Esophagus mucosa (tissue), 1 donor: ENCODE measurements at places on chromosomes 2 and 18. TPM values are rescaled to one million over a fixed set of nuclear protein-coding genes. Genes with fewer than 3 reads are reported as not detected.

GRCh38 chr2:96832754-96833507 lies 10.9 kb downstream of the ANKRD23 start:
- peak; percentile 41 for ATAC-seq

DNA sequence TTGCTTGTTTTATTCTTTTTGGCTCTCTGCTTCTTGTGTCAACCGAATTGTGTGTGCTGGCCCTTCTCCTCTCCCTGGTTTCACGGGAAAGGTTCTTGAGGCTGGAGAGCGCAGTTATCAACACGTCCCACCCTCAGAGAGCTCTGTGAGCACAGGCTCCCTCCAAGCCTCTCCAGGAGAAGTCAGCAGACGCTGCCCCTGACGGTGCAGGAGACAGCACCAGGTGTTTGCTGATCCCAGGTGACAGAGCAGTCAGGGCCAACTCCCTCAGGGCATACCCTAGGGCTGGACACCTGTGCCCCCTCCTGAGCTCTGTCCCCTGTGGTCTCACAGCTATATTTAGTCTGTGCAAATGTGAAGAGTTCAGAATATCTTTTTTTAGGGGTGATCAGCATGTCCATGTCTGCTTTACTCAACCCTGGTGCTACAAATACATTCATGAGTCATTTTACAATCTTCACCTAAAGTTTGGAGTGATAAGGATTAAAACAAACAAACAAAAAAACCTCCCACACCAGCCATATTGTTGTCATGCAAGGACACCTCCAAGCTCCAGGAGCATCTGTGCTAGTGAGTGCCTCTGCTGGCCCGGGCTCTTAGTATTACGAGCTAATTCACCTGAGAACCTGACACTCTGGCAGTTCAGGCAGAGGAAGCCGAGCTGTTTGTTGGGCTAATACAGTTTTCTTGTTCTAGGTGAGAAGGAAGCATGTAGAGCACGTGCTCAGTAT lies 65.9 kb upstream of the TMEM200C start:
- no peak for ATAC-seq

GRCh38 chr2:134630504-134631159 lies 88.2 kb downstream of the TMEM163 start:
- ATAC-seq: no peak

DNA sequence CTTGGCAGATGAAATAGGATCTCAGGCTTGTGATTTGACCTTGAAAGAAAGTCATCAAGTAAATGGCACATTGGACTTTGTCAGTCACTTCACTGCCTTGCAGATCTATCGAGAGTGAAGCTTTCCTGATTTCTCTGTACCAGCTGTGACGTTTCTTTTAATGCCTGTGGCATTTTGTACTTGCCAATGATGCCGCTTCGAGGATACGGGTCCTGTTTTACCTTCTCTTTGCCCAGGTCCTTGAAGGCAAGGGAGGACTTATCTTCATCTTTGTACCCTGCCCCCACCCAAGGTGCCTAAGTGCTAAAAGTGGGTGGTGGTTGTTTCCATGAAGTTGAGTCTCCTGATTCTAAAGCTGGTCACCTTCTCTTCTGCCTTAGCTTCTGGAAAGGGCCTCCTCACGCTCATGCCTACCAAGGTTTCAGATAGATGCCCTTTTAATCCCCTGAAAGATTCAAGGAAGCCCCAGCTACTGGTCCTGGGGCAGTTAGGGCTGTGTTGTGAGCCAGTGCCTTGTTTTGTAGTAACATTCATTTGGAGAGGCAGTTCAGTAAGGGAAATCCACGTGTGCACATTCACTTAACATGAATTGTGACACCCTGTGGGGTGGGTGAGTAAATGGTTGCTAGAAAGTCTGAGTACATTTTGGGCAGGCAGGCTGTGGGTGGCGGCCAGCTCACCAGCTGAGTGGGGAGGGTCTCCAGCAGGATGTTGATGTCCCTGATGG lies 6.1 kb downstream of the LBH start:
- no peak for ATAC-seq

GRCh38 chr2:147320146-147320545 lies 524.7 kb upstream of the ACVR2A start:
- ATAC-seq: no peak

- no peak for ATAC-seq
Measured at GRCh38 chr2:182548031-182548950, 121.5 kb upstream of the PDE1A start.

DNA sequence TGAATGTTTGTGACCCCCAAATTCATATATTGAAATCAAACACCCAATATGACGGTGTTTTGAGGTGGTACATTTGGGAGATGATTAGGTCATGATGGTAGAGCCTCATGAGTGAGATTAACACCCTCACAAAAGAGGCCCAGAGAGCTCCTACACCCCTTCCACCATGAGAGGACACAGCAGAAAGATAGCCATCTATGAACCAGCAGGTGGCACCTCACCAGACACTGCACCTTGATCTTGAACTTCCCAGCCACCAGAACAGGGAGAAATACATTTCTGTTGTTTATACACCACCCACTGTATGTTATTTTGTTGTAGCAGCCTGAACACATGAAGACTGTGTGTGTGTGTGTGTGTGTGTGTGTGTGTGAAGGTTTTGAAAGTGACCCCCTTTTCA lies 58.1 kb downstream of the ST3GAL5 start:
- ATAC-seq: peak; percentile 41

- ATAC-seq: peak; percentile 24
Measured at GRCh38 chr18:58847383-58848071, 17.1 kb upstream of the ZNF532 start.

- ATAC-seq: no peak
Measured at GRCh38 chr2:191029280-191029950, 15.4 kb upstream of the STAT1 start.

- ATAC-seq: no peak
Measured at GRCh38 chr2:37457401-37457901, 113.0 kb downstream of the QPCT start.

DNA sequence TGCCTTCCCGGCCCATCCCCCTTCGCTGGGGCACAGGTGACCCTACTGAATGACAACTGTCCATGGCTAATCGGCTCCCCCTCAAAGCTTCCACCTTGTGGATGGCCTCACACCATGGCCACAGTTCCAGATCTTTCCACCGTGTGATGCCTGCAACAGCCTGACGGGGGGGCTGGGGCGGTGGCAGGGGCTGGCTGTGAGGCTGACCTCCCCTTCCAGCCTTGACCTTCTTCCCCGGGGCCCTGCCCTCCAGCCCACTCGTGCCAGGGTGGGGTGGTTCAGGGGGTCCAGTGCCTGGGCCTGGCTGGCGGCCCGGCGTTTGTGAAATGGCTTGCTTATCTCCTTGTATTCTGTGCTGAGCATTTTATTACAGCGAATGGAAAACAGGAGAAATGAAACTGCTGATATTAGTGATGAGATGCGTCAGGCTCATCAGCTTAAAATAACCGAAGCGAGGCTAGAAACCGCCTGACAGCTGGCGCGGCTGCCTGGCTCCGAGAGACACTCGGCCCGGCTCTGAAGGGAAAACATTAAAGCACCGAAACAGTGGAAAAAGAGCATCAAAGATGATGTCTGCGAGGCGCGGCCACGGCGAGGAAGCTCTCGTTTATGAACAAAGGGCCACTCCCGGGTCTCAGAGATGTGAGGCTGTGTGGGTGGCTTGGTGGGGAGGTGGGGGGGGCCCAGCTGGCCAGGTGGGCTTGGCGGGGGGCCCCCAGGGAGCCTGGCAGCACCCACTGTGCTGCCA lies 916 bp upstream of the PDCD1 start:
- ATAC-seq: no peak

- no peak for ATAC-seq
Measured at GRCh38 chr2:32752205-32752604, 124.4 kb downstream of the TTC27 start.

- ATAC-seq: no peak
Measured at GRCh38 chr2:105248316-105249070, 7.0 kb downstream of the GPR45 start.

GRCh38 chr2:42907835-42908234 lies 115.5 kb upstream of the HAAO start:
- ATAC-seq: no peak

GRCh38 chr2:238313289-238313990 lies 6.9 kb upstream of the TRAF3IP1 start:
- ATAC-seq: no peak

DNA sequence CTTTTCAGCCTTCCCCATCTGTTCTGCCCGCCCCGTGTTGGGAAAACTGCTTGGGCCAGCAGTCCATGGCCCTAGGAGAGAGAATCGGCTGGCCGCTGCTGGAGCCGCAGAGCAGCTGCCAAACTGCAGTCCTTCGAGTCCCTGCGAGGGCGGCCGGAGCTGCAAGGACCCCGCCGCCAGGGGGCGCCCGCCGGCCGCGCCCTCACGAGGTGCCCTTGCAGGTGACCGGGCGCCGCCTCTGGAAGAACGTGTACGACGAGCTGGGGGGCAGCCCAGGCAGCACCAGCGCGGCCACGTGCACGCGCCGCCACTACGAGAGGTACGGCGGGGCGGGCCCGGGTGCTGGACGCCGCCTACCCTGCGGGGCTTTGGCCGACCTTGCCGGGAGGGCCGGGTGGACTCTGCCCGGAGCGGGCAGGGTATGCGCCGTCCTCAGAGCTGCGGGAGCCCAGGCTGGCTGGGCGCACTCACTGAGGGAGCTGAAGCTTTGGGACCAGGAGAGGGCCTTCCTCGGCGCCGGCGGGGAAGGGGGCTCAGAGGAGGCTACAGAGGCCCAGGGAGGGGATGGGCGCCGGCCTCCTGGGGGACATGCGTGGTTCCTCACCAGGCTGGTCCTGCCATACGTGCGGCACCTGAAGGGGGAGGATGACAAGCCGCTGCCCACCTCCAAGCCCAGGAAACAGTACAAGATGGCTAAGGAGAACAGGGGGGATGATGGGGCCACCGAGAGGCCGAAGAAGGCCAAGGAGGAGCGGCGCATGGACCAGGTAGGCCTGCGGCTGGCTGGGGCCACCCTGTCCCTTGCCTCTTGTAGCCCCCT lies 13.6 kb downstream of the ARID5A start:
- ATAC-seq: peak; percentile 58

DNA sequence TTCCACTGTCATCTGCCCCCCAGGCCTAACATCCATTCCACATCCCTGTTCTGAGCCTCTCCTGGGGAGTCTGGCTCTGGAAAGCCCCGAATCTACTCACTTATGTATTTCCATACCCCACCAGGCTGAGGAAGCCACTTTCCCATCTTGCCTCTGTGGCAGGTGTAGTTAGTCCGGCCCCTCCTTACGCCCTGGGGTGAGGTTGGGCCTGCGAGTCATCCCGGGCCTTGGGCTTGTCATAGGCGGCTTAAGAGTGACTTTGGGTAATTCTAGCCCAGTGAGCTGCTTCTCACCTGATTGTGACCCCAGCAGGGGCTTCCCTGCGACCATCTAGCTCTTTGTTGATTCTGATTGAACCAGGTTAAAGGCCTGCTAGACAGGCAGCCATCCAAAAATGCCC lies 21.1 kb downstream of the PCARE start:
- peak; percentile 88 for ATAC-seq

DNA sequence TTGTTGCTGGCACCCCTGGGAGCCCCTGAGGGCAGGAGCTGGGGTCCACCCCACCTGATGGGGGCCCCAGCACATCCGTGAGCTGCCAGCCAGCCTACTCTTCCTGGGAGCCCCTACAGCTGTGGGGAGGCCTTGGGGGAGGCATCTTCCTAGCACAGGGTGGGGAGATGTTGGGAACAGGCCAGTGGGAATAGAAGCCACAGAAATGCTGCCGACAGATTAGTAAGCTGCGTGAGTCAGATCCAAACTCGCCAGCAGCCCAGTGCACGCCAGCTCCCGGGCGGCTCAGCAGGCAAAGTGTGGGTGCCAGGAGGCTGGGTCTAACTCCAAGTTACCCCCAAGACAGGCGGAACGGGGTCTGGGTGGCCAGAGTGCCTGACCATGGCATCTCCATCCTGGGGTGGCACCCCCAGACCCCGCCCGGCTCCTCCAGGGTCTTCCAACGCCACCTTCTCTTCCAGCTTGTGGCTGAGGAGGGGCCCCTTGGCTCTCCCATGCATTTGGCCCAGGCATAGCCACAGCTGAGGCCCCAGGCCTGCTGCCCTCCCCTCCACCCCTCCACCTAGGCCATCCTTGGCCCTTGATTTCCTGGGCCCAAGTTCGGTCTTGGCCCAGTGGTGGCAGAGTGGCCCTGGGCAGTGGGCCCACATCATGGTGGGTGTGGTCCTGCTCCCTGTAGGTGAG lies 15.3 kb downstream of the CROCC2 start:
- peak; percentile 63 for ATAC-seq

DNA sequence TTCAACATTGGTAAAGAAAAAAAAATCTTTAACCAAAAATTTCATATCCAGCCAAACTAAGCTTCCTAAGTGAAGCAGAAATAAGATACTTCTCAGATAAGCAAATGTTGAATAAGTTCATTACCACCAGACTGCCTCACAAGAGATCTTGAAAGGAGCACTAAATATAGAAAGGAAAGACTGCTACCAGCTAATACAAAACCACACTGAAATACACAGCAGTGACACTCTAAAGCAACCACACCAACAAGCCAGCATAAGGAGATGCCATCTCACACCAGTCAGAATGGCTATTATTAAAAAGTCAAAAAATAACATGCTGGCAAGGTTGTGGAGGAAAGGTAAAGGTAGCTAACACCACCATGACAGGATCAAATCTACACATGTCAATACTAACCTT lies 74.0 kb upstream of the LHCGR start:
- no peak for ATAC-seq

- ATAC-seq: no peak
Measured at GRCh38 chr2:126720638-126721037, 64.7 kb downstream of the GYPC start.

- ATAC-seq: no peak
Measured at GRCh38 chr18:79064228-79064627, 5.0 kb upstream of the ATP9B start.

GRCh38 chr2:239445771-239446524 lies 45.1 kb upstream of the HDAC4 start:
- ATAC-seq: no peak

DNA sequence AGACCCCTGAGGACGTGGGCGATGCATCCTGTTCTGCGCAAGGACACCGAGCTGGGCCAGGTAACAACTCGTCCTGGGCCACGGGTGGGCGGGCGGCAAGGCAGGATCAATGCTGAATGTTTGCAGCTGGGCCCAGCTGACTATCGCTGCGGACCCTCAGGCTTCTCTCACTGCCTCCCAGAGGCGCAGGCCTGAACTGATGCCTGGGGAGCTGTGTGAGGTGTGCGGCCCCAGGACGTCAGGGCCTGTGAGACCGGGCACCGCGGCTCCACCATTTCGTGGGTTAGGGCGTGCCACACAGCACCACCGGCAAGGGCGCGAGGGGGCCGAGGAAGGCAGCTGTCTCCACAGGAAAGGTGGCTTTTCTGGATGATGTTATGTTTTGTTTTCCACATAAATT lies 307.4 kb downstream of the NDUFA10 start:
- ATAC-seq: no peak

Gene MYO1B
- 65.2 TPM for total RNA-seq

Gene SERPINB13
- 281 TPM for total RNA-seq

Gene REEP1
- 1.6 TPM for total RNA-seq

Gene PSMD14
- total RNA-seq: 39.1 TPM

Gene SDC1
- total RNA-seq: 477 TPM

Gene KCNIP3
- total RNA-seq: 0.96 TPM

Gene SFXN5
- 12.2 TPM for total RNA-seq

Gene ZNF516
- total RNA-seq: 19.3 TPM

Gene OXER1
- total RNA-seq: 0.40 TPM

Gene PLEKHH2
- total RNA-seq: 1.6 TPM

Gene AMER3
- not detected for total RNA-seq

Gene ARHGAP25
- 3.1 TPM for total RNA-seq

Gene SH3BP4
- total RNA-seq: 10.7 TPM

Gene ZNF519
- 6.7 TPM for total RNA-seq
